CD4-positive, alpha-beta T cell treated with Interleukin-2 at 100 ng/mL for 4 hours (primary cell): ENCODE measurements at places on chromosomes 3 and 15.
A peak's percentile ranks its signal among the peaks of the same experiment; 100 is the strongest.

GRCh38 chr3:16423947-16424673, 89.4 kb downstream of the RFTN1 start:
- DNase-seq, result no peak

GRCh38 chr3:45191924-45192417, 34.1 kb downstream of the TMEM158 start:
- no peak for DNase-seq

DNA sequence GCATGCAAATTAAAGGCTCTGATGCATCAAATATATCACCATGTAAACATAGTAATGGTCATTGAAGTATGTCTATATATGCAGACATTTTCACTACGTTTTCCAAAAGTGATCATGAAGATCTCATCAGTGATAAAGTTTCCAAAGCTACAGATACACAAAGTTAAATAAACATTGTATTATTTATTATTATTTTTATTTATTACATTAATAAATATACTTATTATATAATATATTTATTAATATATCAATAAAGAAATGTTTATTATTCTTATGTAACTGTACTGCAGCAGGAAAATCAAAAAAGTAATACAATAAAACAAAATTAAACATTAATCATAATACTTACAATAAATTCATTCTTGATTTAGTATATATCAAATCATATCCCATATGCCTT, 791.2 kb downstream of the GBE1 start:
- no peak for DNase-seq

- DNase-seq, result no peak
Observed at GRCh38 chr15:63727542-63727941, 106.2 kb downstream of the HERC1 start.

- DNase-seq, result no peak
Observed at GRCh38 chr15:44811337-44811736, 75.0 kb downstream of the TRIM69 start.

DNA sequence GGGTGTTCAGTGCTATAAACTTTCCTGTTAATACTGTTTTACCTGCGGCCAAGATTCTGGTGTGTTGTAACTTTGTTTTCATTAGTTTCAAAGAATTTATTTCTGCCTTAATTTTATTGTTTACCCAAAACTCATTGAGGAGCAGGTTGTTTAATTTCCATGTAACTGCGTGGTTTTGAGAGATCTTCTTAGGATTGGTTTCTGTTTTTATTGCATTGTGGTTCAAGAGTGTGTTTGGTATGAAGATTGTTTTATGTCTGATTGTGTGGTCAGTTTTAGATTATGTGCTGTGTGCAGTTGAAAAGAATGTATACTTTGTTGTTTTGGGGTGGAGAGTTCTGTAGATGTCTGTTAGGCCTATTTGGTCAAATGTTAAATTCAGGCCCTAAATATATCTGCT, 133.5 kb upstream of the GALNT15 start:
- no peak for DNase-seq

DNA sequence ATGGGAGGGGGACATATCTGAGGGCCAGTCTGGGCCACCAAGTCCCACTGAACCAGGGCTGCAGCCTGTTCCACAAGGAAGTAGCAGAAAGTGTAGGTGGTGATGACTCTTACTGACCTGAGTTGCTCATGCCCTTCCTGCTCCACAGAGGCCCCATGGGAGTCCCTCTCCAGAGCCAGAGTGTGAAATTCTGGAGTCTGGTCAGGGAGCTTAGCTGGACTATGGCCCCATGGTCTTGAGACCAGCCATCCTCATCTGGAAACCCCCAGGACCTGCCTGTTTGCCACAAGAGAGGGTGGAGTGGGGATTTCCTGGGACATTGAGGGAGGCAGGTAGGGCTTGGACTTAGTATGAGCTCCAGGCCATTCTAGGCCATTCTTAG, 3.0 kb downstream of the SPINT1 start:
- no peak for DNase-seq

- DNase-seq, result no peak
Observed at GRCh38 chr3:149267565-149267964, 45.9 kb upstream of the CP start.

GRCh38 chr3:32200490-32200889, 38.0 kb upstream of the CMTM8 start:
- DNase-seq, result no peak

DNA sequence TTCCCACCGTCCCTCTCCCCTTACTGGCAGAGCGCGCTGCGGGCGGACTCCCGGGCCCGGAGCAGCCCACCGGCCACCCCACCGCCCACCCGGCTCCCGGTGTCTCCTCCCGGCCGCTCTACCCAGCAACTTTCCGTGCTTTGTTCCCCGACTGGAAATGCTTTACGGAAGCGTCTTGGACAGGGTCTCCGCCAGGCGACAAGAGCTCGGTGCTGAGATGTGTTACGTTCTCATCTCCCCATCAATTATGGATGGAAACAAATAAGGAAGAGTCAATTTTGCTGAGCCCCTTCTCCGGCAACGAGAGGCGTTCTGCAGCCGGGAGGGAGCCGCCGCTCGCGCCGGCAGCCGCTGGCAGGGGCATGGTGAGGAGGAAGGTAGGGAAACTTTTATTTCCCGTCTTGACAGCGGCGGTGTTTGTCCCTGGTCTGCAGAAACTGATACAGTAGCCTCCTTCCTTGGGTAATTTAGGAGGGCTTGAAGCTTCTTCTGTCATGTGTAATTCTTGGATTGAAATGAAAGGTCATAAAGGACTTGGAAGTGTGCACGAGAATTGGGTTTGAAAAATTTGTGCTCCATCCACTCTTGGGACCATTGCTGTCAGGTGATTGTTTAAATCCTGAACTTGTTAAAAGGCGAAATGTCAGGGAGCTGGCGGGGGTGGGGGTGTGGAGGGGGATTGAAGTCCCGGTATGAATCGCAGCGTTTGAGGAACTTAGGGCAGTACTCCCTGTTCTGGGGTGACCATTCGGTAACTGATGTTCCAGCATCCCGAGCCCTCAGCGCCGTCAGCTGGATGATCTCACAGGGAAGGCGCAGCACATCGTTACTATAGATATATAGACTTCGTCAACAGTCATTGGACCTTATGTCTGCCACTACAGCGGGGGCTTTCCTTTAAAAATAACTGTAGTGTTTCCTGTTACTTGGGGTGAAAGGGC, 1.5 kb downstream of the SEMA6D start:
- no peak for DNase-seq

- DNase-seq, result peak; percentile 88
Observed at GRCh38 chr3:52220380-52221026, 4.9 kb downstream of the TLR9 start.

DNA sequence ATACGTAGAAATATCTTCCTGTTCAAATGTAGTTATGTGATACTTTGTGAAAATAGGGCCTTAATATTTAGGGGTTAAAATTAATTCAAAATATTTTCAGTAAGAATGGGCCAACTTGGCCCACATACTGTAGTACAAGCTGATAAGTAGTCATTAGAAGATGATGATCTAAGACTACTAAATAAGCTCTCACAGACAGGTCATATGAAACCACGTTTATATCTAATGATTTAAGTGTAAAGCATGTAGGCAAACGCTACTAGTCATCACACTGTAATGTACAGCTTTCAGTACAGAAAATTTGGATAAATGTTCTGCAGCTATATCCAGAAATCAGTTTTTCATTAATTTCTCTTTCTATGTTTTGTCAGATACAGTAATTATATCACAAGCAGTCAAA, 228.6 kb downstream of the UBE2E2 start:
- DNase-seq, result no peak

DNA sequence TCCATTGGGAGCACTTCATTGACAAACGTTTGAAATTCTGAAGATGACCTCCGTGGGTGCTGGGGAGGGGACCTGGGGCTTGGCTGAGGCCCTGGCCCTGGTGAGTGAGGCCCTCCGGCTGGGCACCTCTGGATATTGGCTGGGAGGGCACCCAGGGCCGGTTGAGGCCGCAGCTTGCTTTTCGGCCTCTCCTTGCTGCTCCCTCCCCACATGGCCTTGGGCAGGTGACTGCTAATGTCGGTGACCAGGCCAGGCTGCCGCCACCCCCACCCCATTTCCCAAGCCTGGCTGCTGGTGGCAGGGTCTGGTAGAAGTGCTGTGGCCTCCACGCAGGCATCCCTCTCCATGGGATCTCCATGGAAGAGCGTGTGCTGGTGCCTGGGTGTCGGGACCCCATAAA, 39.5 kb downstream of the TM2D3 start:
- no peak for DNase-seq

DNA sequence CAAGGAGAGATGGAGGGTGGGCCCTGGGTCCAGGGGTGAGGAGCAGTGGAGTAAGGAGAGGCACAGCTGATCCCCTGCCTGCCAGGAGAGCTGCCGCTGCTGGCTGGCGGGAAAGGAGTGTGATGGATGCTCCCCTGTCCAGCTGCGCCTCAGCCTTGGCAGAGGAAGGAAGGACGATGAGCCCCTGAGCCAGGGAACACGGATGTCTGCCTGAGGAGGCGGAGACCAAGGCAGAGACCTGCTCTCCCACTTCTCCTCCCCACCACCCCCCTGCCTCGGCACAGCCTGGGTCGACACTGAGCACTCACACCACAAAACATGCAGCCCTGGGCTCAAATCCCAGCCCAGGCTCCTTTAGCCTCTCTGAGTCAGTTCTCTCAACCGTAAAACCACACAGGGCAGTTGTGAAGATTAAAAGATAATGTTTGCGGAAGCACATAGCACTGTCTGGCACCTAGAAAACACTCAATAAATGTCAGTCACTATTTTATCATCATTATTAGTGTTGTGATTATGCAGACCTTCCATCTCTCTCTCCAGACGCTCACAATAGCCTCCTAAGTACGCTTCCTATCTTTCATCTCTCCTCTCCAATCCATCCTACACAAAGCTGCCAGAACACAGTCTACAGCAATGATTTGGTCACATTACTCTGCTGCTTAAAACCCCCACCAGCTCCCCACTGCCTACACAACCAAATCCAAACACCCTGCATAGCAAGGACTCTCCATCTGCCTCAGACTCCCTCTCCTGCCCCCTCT, 52.2 kb downstream of the SEMA5B start:
- DNase-seq, result peak; percentile 19

DNA sequence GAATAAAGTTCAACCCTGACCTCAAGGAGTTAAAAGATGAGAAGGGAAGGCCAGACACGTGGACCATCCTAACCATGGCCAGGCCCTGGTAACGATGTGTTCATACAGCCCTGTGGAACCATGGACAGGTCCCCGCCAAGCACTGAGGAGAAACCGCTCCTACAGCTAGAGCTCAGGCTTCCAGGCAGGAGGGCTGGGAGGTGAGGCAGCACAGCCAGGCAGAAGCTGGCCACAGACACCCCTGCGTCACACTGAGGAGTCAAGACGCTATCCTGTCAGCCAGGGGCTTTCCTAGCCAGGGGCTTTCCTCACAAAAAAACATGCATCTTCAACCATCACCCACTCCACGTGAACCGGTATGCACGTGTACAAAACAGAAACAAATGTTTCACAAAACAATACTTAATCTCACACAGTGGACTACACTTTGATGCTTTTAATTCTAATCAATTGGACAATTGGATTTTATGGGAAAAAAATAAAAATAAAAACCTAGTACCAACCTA, 73.2 kb downstream of the TBC1D2B start:
- no peak for DNase-seq

GRCh38 chr3:23648996-23649395, 156.8 kb upstream of the UBE2E1 start:
- no peak for DNase-seq

DNA sequence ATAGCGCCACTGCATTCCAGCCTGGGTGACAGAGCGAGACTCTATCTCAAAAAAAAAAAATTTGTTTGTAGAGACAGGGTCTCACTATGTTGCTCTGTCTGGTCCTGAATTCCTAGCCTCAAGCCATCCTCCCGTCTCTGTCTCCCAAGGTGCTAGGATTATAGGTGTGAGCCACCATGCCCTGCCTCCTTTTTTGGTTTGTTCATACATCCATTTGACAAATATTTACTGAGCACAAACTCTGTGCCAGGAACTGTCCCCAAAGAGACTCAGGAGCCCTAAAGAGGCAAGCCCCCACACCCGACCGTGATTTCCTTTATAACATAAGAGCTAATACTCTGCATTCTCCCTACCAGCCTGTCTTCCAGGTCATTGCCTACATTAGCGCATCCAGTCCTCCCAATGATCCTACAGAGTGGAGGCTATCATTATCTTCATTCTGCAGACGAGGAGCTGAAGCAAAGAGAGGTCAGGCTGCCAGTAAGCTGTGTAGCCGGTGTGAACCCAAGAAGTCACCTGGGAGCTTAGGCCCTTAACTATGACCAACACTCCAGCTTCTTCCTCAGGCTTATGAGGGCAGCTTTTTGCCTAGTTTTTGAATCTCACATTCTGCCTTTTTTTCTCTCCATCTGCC, 6.3 kb upstream of the PXK start:
- DNase-seq, result no peak

GRCh38 chr3:38649500-38650247, at the start of gene SCN5A:
SCN5A (minus strand) TSS chr3:38649687; CDS start chr3:38633307, 16,380 bp downstream.
- DNase-seq, result peak; percentile 39

DNA sequence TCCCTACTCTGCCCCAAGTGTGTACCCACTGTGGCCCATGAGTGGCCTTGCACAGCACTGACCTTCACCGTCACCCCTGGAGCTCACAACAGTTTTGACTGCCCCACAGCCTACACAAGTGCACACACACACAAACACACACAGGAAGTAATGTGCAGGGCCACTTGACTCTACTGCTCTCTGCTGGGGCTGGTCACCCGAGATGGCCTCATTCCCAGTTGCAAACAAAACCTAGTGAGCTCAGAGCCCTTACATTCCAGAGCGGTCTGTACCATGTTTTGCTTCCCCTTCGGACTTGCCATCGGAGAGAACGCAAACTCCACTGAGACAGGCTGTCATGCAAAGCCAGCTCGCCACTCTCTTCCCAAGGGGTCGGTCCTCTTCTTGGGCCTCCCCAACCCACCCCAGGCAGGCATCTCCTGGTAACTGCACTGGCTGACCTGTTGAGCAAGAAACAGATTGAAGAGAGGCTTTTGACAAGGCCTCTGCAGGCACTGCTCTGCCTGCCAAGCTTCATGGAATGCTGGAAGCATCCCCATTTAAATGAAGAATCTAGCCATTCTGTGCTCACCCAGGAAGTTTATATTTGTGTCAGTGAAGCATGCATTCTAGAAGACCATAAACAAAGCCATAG, 232.0 kb upstream of the IGF1R start:
- DNase-seq, result no peak

DNA sequence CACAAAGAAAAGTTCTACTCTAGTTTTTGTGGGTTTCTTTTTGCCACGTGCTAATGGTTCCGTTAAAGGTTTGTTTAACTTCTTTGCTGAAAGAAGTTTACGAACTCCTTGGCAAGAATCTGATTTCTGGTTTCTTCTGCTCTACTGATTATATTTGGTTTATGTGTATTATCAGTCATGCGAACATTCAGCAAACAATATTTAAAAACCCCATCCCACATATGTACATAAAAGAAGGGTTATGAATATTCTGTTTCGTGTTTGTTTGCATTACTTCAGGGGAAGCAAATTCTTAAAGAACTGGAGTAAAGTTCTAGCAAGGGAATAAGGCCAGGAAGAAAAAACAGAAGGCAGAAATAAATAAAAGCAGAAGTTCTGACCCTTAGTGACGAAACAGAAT, 9.8 kb downstream of the LARS2 start:
- no peak for DNase-seq

- DNase-seq, result no peak
Observed at GRCh38 chr15:31733424-31733823, 296.9 kb upstream of the CHRNA7 start.

- no peak for DNase-seq
Observed at GRCh38 chr15:47504624-47505256, 212.6 kb upstream of the SEMA6D start.
